ENCODE measurements at places on chromosomes 11 and 22.
A peak's percentile ranks its signal among the peaks of the same experiment; 100 is the strongest.

- no peak for DNase-seq
Measured at GRCh38 chr11:72300268-72300667, 56.3 kb upstream of the PHOX2A start.

GRCh38 chr22:19466848-19467752 is 11.9 kb downstream of the UFD1 start:
- DNase-seq, result no peak

DNA sequence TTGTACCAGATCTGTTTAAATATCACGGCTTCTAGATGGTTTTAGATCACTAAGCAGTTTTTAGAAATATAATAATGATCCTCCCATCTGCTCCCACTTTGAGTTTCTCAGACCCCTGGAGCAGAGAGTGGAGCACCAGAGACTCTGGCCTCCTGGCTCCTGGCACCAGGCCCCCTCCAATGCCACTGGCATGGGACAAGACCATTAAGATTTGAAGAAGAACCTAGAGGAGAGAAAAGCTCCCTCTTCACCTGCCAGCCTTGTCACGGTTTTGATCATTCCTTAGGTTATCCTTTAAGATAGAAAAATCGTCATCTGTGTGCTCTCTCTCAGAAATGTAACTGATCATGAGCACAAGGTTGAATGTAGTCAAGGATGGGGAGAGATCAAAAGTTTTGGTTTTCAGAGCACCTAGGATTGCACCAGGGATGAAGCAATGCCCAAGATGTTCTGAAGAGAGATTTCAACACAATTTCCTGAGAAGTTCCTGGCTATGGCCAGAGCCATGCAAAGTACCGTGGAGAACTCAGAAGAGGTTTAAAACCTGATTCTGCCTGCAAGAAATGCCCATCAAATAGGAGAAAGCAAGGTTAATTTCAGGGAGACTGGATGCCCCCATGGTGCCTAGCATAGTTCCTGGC is 22.2 kb downstream of the IL10RA start:
- no peak for DNase-seq

DNA sequence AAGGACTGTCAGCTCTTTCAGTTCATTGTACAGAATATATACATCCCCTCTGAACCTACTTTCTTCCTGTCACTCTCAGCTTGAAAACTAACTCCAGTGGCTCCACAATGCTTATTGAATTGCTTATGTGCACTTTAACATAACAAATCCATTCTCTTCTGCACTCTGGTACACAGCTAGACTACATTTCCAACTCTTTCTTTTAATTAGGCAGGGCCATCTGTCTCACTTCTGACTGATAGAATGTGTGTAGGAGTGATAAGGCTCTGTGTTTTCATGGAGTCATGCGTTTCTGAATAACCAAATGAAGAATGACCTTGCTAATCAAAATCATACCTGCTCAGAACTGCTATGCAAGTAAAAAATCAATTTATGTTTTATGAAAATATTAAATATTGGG is 278.5 kb upstream of the CCDC179 start:
- no peak for DNase-seq

- no peak for DNase-seq
Measured at GRCh38 chr11:66231561-66231960, 36.9 kb upstream of the RAB1B start.

DNA sequence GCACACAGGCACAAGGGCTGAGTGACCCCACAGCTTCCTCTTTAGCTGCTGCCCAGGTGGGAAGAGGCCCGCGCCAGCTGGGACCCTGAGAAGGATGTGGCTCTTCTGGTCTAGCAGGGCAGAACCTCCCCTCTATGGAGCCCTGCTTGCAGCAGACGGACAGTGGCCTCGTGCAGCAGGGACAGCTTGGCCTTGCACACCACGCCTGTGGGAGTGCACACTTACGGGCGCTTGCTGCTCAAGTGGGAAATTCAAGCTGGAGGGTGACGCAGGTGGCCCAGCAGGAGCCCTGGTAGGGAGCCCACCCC is 971.4 kb downstream of the BRD1 start:
- DNase-seq, result no peak

- no peak for DNase-seq
Measured at GRCh38 chr22:40764763-40765441, 54.2 kb downstream of the SLC25A17 start.

- DNase-seq, result no peak
Measured at GRCh38 chr22:27462190-27462589, 339.4 kb downstream of the MN1 start.

DNA sequence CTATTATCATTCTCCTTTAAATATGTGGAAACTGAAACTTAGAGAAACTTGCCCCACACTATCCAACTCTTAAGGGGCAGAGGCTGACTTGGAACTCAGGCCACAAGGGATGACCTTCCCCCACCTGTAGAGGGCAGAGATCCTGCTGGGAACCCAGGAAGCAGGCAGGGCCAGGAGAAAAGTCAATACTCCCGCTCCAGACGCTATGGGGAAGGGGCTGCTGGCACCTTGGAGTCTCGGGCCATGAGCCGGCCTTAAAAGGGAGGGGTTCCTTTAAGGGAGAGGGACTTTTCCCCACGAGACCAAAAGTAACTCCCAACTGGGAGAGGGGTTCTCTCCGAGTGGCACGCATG is 620 bp upstream of the ANO5 start:
- peak; percentile 32 for DNase-seq

GRCh38 chr11:61854966-61855714 is 27.0 kb downstream of the FADS2 start:
- DNase-seq, result no peak

- no peak for DNase-seq
Measured at GRCh38 chr11:44906649-44907048, 44.0 kb downstream of the TP53I11 start.

GRCh38 chr11:67442504-67443404 is 522 bp downstream of the CORO1B start:
- DNase-seq, result no peak

DNA sequence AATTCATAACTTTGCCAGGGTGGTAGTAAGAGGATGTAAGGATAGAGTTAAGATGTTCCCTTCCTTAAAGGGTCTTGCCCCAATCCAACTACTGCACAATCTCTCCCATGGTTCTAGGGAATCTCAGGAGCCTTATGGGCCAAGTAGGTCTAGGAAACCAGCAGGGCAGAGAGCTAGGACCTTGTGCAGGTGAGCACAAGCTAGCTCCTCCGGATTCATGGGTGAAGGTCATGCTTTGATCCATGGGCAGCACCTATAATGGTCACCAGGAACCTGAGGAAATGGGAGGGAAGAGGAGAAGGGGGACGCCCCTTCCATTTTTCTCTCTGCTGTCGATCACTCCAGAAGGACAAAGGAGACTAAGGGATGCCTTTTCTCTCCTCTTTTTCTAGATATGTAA is 16.8 kb downstream of the KCNJ11 start:
- no peak for DNase-seq

DNA sequence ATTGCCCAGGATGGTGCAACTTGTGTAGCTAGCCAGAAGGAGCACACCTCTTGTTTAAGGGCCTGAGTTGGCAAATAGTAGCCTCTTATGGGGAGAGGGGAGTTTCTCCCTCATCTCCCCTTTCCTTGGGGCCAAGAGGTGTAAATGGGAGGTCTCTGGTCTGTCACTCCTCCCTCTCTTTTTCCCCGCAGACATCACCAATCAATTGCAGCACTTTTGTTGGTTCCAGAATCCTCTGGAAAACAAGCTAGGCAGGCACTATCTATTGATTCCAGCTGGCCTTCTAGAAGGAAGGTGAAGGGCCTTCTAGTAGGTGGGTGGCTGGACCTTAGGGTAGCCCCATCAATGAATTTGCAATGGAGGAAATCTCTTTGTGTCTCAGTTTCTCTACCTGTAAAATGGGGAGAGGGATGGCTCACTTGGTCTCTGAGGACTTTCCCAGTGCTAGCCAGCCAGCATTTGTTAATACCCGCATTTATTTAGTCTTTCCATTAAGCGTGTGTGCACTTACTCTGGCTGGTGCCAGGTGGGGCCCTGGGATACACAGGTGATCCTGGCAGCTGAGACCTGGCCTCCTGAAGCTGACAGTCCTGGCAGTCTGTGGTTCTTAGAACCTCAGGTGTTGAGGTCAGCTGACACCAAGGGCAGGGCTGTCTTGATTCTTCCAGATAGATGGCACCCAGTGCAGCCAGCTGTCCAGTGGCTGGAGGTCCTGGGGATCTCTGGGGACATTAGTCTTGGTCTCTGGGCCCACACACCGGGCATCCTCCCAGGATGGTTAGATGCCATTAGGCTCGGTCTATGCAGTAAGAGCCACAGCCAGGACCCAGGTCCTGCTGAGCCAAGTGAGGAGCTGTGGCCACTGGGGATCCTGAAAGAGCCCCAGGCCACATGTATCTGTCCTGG is 51.7 kb downstream of the TSPAN18 start:
- no peak for DNase-seq

DNA sequence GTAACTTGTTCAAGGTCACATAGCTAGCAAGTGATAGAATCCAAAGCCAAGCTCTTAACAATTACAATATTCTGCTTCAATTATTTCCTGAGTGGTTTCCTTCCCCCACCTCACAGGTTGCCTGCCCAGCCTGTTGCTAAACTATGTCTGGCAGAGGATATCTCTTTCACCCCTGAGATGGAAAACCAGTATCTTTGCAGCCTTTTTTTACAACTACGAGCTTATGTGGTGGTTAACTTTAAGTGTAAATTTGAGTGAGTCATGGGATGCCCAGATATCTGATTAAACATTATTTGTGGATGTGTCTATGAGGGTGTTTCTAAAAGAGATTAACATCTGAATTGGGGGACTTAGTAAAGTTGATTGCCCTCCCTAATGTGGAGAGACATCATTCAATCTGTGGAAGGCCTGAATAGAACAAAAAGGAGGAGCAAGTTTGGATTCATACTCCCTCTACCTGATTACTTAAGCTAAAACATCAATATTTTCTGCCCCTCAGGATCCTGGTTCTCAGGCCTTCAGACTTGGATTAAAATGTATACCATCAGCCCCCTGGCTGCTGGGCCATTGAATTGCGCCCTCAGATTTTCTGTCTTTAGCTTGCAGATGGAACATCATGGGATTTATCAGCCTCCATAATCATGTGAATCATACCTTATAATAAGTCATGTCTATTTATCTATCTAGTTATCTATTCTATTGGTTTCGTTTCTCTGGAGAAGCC is 911.9 kb downstream of the METTL15 start:
- DNase-seq, result no peak

GRCh38 chr11:20342347-20343141 is 21.0 kb upstream of the HTATIP2 start:
- no peak for DNase-seq

DNA sequence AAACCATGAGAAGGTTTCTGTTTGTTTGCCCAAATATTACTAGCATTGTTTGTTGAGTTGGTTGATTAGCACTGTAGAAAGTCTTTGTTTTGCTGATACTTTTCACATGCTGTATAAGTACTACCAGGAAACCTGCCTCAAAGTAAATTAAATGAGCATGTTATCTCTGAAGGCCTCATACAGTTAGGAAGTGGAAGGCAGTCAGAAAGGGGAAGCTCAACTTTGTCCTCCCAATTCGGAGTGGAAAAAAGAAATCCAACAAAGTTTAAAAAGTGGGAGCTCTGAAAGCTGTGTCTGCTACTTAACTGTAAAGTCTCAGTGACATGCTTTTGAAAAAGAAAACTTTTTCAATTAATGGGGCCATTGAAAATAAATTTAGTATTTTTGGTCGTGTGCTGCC is 188.3 kb upstream of the BLID start:
- DNase-seq, result no peak

GRCh38 chr22:33873186-33873585 is 47.1 kb downstream of the LARGE1 start:
- no peak for DNase-seq

- DNase-seq, result no peak
Measured at GRCh38 chr11:69653406-69653960, 12.5 kb downstream of the CCND1 start.

- no peak for DNase-seq
Measured at GRCh38 chr11:47994417-47994816, 14.1 kb downstream of the PTPRJ start.

DNA sequence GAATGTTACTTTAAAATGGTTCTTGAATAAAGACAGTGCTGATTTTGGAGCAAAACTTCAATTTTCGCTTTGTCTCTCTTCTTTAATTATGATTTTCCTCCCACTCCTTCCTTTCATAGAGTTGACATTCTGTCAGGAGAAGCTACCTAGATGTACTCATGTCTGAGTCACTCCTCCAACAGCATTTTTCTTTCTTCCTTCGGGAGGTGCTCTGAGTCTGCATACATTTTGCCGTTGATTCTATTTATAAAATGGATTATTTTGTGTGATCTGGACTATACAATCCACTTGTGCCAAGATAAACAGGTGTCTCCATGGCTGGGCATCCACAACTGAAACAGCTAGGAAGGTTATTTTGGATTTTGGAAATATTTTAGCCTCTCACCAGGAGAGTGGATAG is 588.3 kb upstream of the ANO5 start:
- DNase-seq, result no peak

DNA sequence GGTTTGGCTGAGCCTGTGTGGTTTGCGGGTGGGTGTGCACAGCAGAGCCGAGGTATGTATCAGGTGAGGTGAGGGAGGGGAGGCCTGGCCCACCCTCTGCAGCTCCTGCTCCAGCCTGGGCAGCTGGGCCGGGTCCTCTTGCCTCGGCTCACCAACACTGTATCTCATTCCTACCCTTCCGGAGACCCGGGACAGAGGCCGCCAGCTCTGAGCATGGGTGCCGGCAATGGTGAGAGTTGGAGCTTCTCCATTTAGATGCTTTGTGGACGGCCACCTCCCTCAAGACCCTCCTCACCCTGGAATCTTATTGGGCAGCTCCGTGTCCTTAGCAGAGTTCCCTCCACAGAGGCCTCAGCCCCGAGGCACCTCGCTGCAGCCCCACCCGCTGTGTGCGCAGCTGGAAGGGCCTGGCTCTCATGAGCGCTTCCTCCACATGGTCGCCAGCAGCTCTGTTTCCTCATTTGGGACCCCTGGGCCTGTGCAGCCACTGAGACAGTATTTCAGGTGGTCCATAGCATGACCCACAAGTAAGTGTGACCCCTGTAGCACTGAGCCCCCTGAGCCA is 55.7 kb downstream of the ANO1 start:
- no peak for DNase-seq

GRCh38 chr11:61287338-61287977 is 7.7 kb downstream of the VWCE start:
- peak; percentile 80 for DNase-seq

DNA sequence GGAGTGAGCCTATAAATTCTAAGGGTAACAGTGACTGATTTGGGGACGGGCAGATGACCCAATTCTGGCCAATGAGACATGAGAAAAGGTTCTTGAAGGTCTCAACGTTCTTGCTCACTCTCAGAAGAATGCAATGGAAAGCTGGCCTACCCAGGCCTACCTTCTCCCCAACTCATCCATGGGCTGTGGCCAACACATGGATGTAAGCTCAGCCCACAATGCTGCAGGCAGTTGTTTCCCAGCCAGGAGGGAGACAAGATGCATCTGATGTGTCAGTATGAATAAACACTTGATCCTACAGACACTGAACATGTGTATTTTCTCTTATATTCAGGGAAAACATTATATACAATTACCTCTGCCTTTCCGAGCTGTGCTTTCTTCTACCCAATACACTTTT is 24.4 kb downstream of the PI4KA start:
- DNase-seq, result no peak

- DNase-seq, result no peak
Measured at GRCh38 chr11:110065189-110065588, 28.0 kb upstream of the ZC3H12C start.

- no peak for DNase-seq
Measured at GRCh38 chr11:20973940-20974559, 304.7 kb downstream of the NELL1 start.

Measured in liver (tissue), 10 donors.